ENCODE measurements at places on chromosomes 2 and 18.
A peak's percentile ranks its signal among the peaks of the same experiment; 100 is the strongest.

DNA sequence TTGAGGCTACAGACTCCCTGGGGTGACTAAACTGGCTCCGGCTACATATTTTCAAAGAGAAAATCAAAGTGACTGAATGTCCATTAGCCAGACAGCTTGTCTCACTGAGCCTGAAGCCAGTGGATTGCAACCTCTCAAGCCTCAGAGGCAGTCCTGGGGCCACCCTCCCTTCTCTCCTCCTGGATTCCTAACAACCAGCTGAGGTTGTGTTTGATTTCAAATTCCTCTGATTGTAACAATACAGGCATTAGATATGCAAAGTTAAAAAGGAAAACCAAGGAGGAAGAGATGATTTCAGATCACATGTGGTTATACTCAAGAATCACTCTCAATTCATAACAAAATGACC, 101.0 kb upstream of the LMAN1 start:
- DNase-seq = no peak

- DNase-seq = peak; percentile 79
Measured at GRCh38 chr2:233076749-233077148, 16.6 kb downstream of the INPP5D start.

- DNase-seq = no peak
Measured at GRCh38 chr2:128158176-128158575, 67.2 kb downstream of the UGGT1 start.

DNA sequence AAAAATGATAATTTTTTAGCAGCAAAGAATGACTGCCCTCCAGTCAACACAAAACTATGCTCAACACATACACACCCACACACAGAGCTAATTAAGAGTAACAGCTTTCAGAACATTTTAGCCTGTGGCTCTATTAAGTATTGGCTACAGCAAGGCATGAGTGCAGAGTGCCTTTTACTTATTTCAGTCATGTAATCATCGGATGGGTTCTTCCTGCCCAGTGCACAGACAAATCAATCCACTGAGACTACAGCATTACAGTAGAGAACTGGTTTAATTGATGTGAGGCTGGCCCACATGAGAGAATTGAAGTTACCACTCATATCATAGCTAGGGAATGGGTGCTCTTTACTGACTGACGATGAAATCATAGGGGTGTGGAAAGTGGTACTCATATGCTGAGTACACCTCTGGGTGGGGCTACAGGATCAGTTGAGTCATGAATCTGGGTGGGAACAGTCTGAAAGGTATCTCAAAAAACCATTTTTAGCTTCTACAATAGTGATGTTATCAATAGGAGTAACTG, 241.0 kb downstream of the FSIP2 start:
- no peak for DNase-seq

All from Jurkat, Clone E6-1 (cell line).